ENCODE measurements at places on chromosomes 16 and 17.
A peak's percentile ranks its signal among the peaks of the same experiment; 100 is the strongest.

- no peak for DNase-seq
Measured at GRCh38 chr16:51648526-51648925, 497.5 kb upstream of the SALL1 start.

- peak; percentile 78 for DNase-seq
Measured at GRCh38 chr17:50169121-50169764, 3.4 kb downstream of the SGCA start.

DNA sequence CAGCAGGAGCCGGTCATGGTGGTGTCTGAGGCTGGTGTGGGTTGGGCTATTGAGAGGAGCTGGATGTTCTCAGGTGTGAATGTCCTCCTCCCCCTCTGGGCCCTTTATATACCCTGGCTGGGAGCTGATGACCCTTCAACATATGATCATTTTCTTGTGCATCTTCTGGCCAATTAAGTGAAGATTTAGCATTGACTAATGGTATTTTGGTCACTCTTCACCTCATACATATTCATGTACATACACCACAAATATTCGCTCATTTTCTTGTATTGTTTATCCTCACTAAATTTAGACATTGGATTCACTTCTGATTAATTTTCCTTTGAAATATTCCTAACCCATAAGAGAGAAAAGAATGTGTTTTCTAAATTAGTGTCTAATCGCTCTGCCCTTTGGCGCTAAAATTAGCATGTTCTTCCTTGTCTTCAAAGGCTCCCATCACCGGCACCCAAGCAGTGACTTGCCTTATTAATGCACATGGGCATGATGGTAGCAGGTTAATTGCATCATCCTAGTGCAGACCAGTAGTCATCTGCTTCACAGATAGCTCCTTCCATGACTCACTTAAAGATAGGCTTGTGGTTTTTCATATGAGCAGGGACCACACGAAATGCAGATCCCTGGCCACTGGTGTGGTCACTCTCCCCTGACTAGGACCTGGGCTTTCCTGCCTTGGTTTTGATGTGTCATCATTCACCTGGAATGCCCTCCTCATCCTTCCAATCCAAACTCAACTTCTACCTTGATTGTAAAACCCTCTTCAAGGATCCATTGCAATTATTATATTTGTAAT lies at the start of gene KRTAP2-4:
Gene KRTAP2-4, minus strand, starts transcription at position 51 of the 796 bp plus-strand sequence. Its CDS starts 34 bp downstream, at position 17.
- DNase-seq: no peak

DNA sequence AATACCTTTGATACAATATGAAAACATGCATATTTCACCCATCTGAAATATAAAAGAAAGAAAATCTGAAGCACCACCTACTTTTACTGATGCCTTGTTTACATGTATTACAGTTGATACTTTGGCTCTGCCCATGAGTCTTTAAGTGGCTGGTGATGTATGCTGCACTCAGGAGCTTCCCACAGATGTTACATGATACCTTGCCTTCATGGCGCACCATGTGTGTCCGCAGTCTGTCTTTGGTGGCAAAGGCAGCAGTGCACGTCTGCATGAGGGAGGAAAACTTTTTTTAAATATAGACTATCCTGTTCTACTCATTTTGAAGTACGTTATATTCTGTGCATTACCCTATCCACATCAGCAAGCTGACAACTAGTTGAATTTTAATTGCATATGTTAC lies 7.5 kb downstream of the VEZF1 start:
- DNase-seq: no peak

GRCh38 chr16:50473356-50473945 lies 74.7 kb upstream of the NKD1 start:
- DNase-seq: peak; percentile 42

GRCh38 chr17:19017804-19018599 lies 13.4 kb upstream of the FAM83G start:
- DNase-seq: no peak

GRCh38 chr17:49629447-49629846 lies 48.5 kb downstream of the SPOP start:
- no peak for DNase-seq

- DNase-seq: no peak
Measured at GRCh38 chr16:25713785-25714570, 22.2 kb downstream of the HS3ST4 start.

DNA sequence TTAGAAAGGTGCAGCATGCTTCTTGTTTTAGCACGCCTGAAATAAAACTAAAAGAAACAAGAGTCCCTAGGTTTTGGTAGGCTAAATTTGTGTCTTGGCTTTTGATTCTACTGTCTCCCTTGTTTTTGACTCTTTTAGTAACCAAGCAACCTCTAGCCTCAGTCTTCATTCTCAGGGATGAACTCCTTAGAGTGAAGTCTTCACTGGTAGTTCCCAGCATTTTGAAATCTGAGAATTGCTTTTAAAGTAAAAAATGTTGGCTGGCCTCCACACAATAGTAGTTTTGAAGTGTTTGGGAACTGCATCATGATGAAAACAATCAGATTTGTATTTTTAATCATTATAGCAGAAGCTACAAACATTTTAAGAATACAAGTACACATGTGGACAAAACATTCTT lies 6.1 kb upstream of the CDR2 start:
- no peak for DNase-seq

DNA sequence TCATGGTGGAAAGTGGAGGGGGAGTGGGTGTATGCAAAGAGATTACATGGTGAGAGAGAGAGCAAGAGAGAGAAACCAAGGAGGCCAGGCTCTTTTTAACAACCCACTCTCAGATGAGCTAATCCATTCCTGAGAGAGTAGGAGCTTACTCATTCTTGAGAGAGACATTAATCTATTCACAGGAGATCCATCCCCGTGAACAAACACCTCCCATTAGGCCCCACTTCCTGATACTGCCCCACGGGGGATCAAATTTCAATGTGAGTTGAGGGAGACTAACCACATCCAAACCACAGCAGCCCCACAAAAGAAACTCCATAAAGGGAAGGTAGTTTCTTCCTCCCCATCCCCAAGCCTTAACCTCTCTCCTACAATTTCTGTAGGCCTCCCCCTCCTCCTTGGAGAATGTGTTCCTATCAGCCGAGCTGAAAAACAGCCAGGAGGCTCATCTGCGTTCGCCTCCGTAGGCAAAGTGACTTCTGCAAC lies 450.0 kb downstream of the NPIPA7 start:
- no peak for DNase-seq

DNA sequence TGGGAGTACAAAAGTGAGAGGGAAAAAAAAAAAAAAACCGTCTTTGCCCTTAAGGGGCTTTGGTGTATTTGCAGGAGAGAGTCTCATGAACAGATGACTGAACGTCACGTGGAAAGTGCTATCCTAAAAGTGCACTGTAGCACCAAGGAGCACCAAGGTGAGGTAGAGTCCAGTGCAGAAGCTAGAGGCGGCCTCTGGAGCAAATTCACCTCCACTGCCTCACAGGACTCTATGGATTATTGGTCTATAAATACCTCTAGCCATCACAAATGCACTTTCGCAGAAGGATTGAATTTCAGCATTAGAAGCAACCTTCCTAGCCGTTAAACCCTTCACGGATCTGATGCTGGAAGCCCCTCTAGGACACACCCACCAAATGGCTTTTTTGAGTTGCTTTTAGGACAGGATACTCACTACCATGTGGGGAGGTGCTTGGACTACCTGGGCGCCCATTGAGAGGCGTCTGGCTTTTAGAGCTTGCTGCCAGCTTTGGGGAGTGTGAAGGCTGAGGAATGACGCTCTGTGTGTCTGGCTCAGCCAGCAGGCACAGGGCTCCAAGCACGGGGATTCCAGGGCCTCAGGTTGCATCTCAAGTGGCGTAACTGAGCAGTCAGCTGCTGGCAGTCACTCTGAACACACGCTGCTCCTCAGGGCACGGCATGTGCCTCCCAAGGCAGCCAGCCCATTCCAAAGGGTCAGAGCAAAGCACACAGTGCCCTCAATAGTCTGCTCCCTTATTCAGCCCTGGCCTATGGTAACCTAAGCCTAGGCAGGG lies 52.7 kb downstream of the CDRT4 start:
- no peak for DNase-seq

GRCh38 chr17:79993390-79994227 lies 42.1 kb downstream of the TBC1D16 start:
- peak; percentile 68 for DNase-seq

DNA sequence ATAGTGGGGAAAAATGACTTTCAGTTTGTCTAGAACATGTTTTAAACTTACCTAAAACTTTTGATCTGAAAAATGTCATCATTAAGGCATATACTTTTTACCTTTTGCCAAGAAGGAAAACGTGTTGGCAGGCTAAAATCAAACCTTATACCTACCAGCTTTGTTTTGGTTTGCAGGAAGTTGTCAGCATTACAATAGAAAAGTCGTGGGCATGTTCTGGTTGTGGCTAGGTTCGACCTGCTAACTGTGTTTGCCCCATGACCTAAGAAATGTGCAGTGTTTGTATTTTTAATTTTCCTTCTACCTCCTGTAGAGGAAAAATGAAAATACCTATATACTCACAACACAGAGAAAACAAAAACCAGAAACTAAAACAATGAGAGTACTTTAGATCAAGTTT lies 13.0 kb downstream of the SKAP1 start:
- no peak for DNase-seq

DNA sequence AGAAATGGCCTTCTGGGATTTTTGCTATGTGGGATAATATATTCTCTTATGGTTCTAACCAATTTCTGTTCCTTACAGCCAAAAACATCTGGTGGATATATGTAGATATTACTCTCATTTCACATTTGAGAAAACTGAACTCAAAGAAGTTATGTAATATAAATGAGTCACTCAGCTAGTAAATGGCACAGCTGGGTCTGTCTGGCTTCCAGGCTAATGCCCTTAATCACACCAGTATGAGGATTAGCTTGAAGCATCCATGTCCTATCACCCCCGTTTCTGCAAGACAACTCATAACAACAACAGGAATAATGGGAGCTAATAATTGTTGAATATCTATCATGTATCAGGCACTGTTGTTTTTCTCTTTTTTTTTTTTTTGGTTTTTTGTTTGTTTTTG lies 34.4 kb upstream of the USP7 start:
- DNase-seq: no peak

DNA sequence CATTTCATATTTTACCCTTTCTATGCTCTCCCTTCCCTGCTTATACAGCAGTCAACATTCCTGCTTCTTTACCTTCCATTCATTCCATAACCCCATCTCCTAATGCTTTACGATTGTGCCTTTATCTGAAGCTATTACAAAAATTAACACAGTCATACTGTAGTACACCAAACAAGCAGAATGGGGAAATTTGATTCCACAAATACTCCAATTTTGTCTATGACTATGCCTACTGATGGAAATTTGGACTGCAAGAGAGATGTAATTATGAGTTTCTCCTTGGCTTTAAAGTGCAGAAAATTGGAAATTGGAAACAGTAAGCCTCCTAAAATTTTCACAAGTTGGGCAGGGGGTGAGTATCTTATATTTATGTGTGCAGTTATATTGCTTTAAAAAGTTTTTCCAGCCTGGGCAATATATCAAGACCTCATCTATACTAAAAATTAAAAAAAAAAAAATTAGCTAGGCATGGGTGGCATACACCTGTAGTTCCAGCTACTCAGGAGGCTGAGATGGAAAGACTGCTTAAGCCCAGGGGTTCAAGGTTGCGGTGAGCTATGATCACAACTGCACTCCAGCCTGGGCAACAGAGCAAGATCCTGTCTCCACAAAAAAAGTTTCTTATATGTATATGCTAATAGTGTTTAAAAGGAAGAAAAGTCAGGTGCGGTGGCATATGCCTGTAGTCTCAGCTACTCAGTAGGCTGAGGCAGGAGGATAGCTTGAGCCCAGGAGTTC lies 3.0 kb downstream of the APPBP2 start:
- no peak for DNase-seq

GRCh38 chr16:53053967-53054669 lies 673 bp upstream of the CHD9 start:
- no peak for DNase-seq

- no peak for DNase-seq
Measured at GRCh38 chr17:58504826-58505351, 9.5 kb downstream of the MTMR4 start.

GRCh38 chr17:71845337-71845736 lies 275.5 kb upstream of the SOX9 start:
- DNase-seq: no peak

DNA sequence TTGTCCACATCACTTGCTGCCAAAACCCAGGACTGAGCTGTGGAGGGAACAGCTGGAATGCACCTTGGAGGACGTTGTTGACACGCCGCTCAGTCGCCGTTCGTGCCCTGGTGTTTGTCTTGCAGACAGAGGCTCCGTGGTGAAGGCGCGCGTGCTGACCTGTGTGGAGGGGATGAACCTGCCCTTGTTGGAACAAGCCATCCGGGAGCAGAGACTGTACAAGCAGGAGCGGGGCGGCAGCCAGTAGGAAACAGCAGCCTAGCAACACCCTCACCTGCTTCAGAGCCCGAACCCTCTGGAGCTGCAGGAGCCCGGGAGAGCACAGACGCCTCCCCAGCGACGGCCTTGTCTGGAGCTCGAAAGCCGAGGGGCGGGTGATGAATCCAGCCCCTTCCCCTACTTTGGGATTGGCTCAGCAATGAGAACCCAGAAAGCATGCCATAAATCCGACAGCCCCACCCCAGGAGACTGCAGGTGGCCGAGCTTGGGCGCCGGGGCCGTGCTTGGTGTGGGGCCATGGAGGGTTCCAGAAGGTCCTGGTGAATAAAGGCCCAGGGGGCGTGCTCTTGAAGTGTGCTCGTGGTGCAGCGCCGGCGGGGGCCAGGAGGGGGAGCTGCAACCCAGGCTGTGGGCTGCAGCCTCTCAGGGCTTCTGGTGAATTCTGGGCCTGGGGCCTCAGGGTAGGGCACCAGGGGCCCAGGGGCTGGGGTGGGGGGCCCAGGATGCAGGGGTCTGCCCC lies 470 bp upstream of the CDK3 start:
- peak; percentile 86 for DNase-seq

GRCh38 chr16:15643946-15644250 lies 944 bp upstream of the MARF1 start:
- no peak for DNase-seq

GRCh38 chr17:17087424-17088015 lies 45.3 kb downstream of the MPRIP start:
- DNase-seq: peak; percentile 48

DNA sequence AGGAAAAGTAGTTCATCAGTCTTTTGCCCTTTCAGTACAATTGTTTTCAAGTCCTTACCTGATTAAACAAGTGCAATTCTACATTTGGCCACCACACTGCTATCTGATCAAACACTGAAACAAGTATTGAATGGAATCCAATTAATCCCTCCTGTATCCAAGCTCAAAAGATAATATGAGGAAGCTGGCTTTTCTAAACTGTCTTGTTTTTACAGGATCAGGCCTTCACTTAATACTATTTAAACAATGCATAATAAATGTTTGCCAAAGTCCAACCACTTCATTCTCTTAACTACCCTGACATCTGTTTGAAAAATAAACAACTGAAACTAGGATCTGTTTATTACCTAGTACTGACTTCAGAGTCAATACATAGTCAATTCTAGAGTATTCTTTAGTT lies 131.6 kb downstream of the MRTFB start:
- no peak for DNase-seq

- DNase-seq: no peak
Measured at GRCh38 chr16:19104607-19105006, 9.2 kb upstream of the ITPRIPL2 start.
